ENCODE measurements at places on chromosomes 1 and 21. TPM values are rescaled to one million over a fixed set of nuclear protein-coding genes. Genes with fewer than 3 reads are reported as not detected.

PYHIN1 gene
- not detected for polyA plus RNA-seq

RXFP4 gene
- polyA plus RNA-seq, result not detected

ZNF124 gene
- polyA plus RNA-seq, result 0.77 TPM

EPHA2 gene
- polyA plus RNA-seq, result 6.3 TPM

IL24 gene
- polyA plus RNA-seq, result not detected

CTTNBP2NL gene
- 7.9 TPM for polyA plus RNA-seq

TGFB2 gene
- 2.2 TPM for polyA plus RNA-seq

LCA5L gene
- polyA plus RNA-seq, result 2.6 TPM

CYP4A11 gene
- polyA plus RNA-seq, result not detected

LAX1 gene
- polyA plus RNA-seq, result 1.1 TPM

BNIPL gene
- 0.38 TPM for polyA plus RNA-seq

CADM3 gene
- not detected for polyA plus RNA-seq

IGSF21 gene
- polyA plus RNA-seq, result 2.4 TPM

SYT11 gene
- 12.1 TPM for polyA plus RNA-seq

IQGAP3 gene
- 0.38 TPM for polyA plus RNA-seq

PKLR gene
- polyA plus RNA-seq, result not detected

CASQ1 gene
- 3.5 TPM for polyA plus RNA-seq

ERG gene
- polyA plus RNA-seq, result 59.6 TPM

NBPF6 gene
- not detected for polyA plus RNA-seq

TNNT2 gene
- 24.0 TPM for polyA plus RNA-seq

C1orf87 gene
- polyA plus RNA-seq, result 0.38 TPM

TCHHL1 gene
- not detected for polyA plus RNA-seq

FCGR3A gene
- 13.9 TPM for polyA plus RNA-seq

WNT3A gene
- not detected for polyA plus RNA-seq

GBP5 gene
- 1.0 TPM for polyA plus RNA-seq

NOS1AP gene
- 2.6 TPM for polyA plus RNA-seq

CD84 gene
- polyA plus RNA-seq, result 4.1 TPM

SELENBP1 gene
- polyA plus RNA-seq, result 171 TPM

CELSR2 gene
- polyA plus RNA-seq, result 2.1 TPM

SERTAD4 gene
- polyA plus RNA-seq, result 3.7 TPM

MAEL gene
- polyA plus RNA-seq, result not detected

OVAAL gene
- polyA plus RNA-seq, result not detected

CFHR1 gene
- polyA plus RNA-seq, result 0.10 TPM

GSTM3 gene
- polyA plus RNA-seq, result 75.7 TPM

All from aorta (tissue), 5 donors.